Stomach (tissue), 19 donors: ENCODE measurements at places on chromosomes 16 and 17. TPM values are rescaled to one million over a fixed set of nuclear protein-coding genes. Genes with fewer than 3 reads are reported as not detected.
A peak's percentile ranks its signal among the peaks of the same experiment; 100 is the strongest.

GRCh38 chr16:72721981-72722380 is 325.9 kb downstream of the ZFHX3 start:
- H3K27me3 ChIP-seq: no peaks in the 10 kb centered on the region
- no peaks in the 10 kb centered on the region for H3K4me1 ChIP-seq
- H3K27ac ChIP-seq: no peak overlapping the region
- H3K36me3 ChIP-seq: no peaks in the 10 kb centered on the region
- no peak for DNase-seq
- no peak overlapping the region for H3K4me3 ChIP-seq

DNA sequence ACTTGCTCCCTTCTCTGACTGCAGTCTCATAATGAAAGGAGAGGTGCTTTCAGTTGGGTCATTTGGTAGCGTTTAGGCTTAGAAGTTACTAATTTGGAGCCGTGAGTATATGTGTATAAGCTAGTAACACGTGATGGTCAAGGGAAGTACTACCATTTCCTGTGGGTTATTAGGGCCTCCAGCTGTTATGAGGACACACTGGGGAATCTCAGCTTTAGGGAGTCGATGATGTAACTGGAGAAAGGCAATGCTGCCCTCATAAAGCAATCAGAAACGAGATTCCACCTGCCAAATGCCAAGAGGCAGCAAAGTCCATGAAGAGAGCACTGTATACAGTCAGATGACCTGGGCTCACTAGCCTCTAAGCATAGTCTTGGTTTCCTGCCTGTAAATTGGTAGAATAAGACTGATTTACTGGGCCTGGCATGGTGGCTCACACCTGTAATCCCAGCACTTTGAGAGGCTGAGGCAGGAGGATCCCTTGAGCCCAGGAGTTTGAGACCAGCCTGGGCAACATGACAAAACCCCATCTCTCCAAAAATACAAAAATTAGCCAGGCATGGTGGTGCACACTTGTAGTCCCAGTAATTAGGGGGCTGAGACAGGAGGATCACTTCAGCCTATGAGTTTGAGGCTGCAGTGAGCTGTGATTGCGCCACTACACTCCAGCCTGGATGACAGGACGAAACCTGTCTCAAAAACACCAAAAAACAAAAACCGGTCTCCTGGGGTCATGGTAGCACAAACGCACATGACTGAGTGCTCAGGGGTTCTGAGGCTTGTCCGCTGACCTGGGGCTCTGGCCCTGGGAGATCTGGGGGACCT is 53.0 kb downstream of the SF3B3 start:
- H3K4me1 ChIP-seq: peaks cover 58% of the 10 kb centered on the region
- no peaks in the 10 kb centered on the region for H3K27me3 ChIP-seq
- DNase-seq: peak; percentile 56
- peaks cover 36% of the 10 kb centered on the region for H3K36me3 ChIP-seq
- peak overlapping the region; percentile 16 for H3K27ac ChIP-seq

- DNase-seq: no peak
- H3K36me3 ChIP-seq: no peaks in the 10 kb centered on the region
- peaks cover 17% of the 10 kb centered on the region for H3K4me1 ChIP-seq
- no peak overlapping the region for H3K4me3 ChIP-seq
Measured at GRCh38 chr17:79117905-79118487, 43.4 kb downstream of the ENGASE start.

DNA sequence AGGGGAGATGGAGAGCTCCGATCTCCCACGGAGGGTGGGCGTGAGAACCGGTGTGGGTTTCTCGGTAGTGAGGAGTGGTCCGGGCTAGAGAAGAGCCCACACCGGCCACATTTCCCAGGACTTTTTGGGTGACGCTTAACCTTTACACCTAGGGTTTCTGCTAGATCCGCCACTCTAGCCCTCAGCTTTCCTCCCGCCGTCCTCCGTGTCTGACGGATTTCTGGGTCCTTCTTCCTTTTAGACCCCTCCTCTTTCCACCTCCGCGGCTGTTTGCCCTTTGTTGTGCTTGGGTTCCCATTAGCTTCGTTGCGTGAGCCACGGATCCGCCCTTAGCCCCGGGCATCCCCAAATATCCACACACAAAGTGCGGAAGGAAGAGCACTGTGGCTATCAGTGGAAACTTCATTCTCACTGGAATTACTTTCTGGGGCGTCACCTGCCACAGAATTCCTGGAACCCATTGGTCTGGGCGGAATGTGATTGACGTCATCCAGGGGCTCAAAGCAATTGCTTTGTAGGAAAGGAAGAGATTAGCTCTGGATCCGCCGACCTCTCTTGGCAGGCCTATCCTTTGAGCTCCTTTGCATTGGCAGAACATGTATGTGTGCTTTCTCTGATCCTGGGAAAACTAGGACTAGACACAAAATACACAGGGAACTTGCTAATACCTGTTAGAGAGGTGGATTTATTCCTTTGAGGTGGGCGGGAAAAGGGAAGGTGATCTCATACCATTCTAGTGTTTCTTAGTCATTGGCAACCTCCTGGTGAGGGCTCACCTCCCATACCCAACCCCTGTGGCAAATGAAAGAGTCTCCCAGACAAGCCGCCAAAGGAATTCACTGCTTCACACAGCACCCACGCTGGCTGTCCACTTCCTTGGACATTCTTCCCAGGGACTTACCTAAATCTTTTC is 654 bp downstream of the TNFAIP1 start:
- peaks cover 28% of the 10 kb centered on the region for H3K36me3 ChIP-seq
- peaks cover 59% of the 10 kb centered on the region for H3K4me1 ChIP-seq
- peak; percentile 93 for DNase-seq
- H3K27me3 ChIP-seq: no peaks in the 10 kb centered on the region

DNA sequence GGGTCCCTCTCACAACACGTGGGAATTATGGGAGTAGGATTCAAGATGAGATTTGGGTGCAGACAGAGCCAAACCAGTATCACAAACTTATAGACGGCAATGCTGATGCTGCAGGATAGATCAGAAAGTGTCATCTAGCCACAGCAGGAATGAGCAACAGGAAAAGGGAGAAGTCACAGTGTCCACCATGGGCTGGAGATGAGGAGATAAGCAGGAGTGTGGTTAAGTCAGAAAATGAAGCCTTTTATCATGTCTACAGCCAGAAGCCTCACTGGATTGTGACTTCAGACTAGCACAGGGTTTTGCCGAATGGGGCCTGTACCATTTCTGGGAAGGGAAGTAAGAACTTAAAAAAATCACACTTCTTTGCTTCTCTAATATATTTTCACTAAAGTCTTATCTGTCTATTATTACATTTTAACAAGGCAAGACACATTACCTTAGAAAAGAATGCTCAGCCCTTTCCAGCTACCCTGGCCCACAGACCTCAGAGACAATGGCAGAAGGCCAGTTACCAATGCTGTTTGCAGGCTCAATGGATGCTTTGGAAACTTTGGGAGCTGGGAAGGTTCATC is 490.2 kb upstream of the SALL1 start:
- no peak overlapping the region for H3K4me3 ChIP-seq
- H3K27me3 ChIP-seq: peaks cover 17% of the 10 kb centered on the region
- no peak for DNase-seq
- no peaks in the 10 kb centered on the region for H3K36me3 ChIP-seq
- no peaks in the 10 kb centered on the region for H3K4me1 ChIP-seq

DNA sequence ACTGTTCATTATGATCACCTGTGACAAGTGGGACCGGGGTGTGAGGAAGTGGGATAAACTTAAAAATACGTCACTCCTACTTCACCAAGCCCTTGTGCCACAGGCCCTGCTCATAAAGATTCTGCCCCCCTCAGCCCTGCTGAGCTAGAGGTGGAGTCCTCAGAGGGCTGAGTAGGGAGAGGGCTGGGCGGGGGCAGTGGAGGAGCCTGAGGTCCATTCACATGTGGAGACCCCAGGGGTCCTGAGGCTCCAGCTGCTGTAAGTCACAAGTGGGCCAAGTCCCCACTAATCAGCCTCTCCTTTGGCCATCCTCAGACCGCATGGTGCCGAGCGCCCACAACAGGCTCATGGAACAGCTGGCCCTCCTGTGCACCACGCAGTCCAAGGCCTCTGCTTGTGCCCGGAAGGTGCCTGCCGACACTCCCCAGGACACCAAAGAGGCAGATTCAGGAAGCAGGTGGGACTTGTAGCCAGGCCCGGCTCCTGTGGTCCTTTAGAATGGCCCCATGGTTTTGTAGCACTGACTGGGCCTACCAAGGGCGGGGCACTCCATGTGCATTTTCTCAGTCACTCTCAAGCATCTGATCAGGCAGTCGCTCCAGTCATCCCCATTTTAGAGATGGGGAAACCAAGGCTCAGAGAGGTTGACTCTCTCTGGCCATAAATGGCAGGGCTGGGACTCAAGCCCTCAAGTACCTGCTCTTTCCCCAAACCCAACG is 10.4 kb downstream of the DNAAF8 start:
- peaks cover 27% of the 10 kb centered on the region for H3K4me1 ChIP-seq
- no peak overlapping the region for H3K4me3 ChIP-seq
- H3K27ac ChIP-seq: no peak overlapping the region
- peaks cover 15% of the 10 kb centered on the region for H3K36me3 ChIP-seq

GRCh38 chr17:4623249-4623648 is 18.2 kb downstream of the ALOX15 start:
- H3K36me3 ChIP-seq: no peaks in the 10 kb centered on the region
- no peaks in the 10 kb centered on the region for H3K27me3 ChIP-seq
- no peak overlapping the region for H3K27ac ChIP-seq
- DNase-seq: no peak

- DNase-seq: peak; percentile 81
- peaks cover 32% of the 10 kb centered on the region for H3K36me3 ChIP-seq
- peaks cover 40% of the 10 kb centered on the region for H3K4me1 ChIP-seq
- H3K27ac ChIP-seq: peak overlapping the region; percentile 90
- peak overlapping the region; percentile 83 for H3K4me3 ChIP-seq
Measured at GRCh38 chr16:30786115-30786935, 680 bp downstream of the ZNF629 start.

The FBXO39 gene
- total RNA-seq: 0.73 TPM

The PRDM7 gene
- total RNA-seq: not detected

The CNGB1 gene
- not detected for total RNA-seq

The NQO1 gene
- 89.3 TPM for total RNA-seq

The MPP2 gene
- 4.3 TPM for total RNA-seq
